CD4-positive, alpha-beta T cell treated with Interleukin-4 for 1 hour (primary cell): ENCODE measurements at places on chromosomes 1 and 21.

DNA sequence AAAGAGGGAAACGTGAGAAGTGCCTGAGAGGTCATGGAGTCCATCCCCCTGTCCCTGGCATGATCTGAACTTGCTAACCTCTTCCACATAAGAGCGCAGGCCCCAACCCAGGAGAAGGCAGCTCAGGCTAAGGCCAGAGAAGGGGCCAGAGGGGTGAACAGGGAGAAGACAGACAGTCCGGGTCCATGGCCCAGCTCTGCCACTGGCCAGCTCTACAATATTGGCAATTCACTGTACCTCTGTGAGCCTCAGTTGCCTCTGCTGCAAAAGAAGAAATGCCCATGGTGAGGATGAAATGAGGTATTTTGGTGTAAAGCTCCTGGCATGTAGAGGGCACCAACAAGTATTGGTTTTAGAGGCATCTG lies 72.3 kb downstream of the CAMK2N1 start:
- DNase-seq = no peak

DNA sequence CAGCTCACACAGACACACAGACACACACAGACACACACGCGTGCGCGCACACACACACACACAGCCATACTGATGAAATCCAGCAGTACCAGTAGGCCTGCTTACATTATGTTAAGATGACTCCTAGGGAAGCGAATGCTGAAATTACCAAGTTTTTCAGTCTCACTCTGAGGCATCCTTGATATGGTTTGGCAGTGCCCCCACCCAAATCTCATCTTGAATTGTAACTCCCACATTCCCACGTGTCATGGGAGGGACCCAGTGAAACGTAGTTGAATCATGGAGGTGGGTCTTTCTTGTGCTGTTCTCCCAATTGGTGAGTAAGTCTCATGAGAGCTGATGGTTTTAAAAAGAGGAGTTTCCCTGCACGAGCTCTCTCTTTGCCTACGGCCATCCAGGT lies 64.1 kb downstream of the TIAM1 start:
- no peak for DNase-seq

DNA sequence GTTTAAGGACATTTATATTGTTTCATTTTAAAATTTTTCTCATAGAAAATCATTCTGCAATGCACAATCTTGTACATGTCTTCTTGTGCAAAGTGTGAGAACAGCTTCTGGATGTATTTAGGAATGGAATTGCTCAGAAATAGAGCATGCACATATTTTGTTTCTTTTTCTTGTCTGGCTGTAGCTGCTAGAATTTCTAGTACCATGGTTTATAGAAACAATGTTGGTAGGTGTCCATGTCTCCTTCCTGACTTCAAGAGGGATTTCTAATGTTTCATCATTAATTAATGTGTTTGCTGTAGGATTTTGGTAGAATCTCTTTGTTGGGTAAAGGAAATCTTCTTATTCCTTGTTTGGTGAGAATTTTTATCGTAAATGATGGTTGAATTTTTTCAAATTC lies 99.0 kb downstream of the RYR2 start:
- DNase-seq = no peak

DNA sequence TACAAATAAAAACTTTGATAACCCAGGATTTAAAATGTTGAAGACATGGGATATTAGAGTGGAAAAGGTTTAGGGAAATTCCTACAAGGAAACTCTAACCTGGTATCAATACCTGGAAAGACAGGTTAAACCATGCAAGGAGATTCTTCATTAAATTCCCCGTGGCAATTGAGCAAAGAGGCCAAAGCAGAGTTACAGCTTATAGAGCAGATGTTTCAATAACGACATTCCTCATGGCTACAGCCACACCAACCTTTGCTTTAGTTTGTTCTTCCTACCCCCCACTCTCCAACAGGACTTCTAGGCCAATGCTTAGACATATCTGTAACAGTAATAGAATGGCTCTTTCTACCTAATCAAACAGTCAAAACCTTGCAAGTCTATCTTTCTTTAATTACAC lies 271.3 kb downstream of the COL11A1 start:
- DNase-seq = no peak

DNA sequence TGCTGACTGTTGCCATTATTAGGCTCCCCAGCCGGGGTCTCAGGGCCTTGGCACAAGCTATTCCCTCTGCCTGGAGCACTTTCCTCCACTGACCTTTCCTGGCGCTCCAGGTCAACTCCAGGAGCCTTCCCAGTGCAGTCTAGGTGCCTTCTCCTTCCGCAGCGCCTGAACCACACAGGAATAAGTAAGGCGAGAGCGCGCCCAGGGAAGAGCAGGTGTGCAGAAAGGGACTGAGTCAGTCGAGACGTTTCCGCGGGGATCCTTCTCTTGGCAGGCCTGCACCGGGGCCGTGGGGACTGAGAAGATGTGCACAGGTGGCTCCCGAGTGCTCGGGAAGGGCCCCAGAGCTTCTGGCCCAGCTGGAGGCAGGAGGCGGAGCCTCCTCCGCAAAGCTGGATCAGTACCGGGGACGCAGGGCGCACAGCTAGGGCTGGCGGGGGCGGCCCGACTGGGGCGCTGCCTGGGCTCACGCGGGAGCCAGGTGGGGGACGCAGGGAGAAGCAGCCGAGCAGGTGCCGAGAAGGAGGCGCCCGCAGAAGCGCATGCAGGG lies 765 bp upstream of the BMP8A start:
- DNase-seq = no peak

- no peak for DNase-seq
Measured at GRCh38 chr1:208803011-208803811, 559.0 kb upstream of the PLXNA2 start.
